Fibroblast of gingiva (primary cell): ENCODE measurements at places on chromosomes 2 and 18.

GRCh38 chr2:24816884-24817283 is 23.7 kb downstream of the CENPO start:
- peak; percentile 41 for DNase-seq

DNA sequence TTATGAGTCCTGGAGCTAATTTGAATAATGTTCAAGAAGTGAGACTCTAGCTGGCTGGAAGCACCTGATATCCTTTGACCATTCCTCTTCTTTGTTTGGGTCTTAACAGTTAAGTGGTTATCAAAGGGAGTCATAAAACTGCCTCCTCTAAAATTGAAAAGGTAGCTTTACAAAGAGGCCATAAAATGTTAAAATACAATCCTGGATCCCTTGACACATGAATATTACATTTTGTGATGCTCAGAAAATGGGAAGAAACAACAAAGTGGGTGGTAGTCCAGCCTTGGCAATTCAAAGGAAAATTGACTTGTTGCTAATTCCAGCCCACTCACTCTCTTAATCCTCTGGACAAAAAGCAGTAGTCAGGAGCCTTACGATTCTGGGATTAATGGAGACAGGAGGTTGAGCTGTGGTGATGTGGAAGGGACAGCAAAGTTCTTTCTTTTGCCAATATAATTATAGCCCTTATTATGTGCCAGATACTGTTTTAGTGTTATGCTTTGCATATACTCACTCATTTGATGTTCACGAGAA is 339.2 kb downstream of the PDE11A start:
- no peak for DNase-seq

GRCh38 chr2:150174971-150175421 is 312.5 kb downstream of the RND3 start:
- peak; percentile 8 for DNase-seq

DNA sequence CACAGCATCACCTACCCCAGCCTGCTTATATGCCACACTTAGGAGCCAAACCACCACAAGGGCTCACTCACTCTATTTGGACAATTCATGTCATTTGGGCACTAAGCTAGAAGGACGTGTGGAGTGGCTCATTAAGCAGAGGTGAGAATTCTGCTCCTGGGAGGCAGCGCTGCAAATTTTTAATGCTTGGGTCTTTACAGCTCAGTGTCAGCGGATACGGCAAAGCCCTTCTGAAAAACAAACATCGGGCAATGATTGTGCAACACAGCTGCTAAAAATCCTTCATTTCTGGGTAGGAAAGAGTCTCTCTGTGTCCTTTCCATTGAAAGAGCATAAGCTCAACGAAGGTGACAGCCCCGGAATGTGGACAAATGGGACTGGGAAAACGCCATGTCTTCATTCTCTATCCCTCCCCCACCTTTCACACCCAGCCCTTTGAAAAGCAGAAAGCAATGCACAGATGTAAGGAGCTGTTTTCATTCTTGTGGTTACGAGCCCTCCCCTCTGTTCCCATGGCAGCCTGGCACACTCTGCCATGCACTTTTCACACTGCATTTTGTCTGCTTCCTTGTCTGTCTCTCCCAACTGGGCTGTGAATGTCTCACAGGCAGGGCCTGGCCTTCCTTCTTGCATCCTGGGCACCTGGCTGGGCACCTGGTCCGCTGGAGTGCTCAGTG is 16.0 kb downstream of the TMEM177 start:
- DNase-seq, result peak; percentile 66

GRCh38 chr2:138433995-138434951 is 67.3 kb upstream of the SPOPL start:
- peak; percentile 12 for DNase-seq

GRCh38 chr2:190320696-190321095 is 1.1 kb upstream of the HIBCH start:
- no peak for DNase-seq

DNA sequence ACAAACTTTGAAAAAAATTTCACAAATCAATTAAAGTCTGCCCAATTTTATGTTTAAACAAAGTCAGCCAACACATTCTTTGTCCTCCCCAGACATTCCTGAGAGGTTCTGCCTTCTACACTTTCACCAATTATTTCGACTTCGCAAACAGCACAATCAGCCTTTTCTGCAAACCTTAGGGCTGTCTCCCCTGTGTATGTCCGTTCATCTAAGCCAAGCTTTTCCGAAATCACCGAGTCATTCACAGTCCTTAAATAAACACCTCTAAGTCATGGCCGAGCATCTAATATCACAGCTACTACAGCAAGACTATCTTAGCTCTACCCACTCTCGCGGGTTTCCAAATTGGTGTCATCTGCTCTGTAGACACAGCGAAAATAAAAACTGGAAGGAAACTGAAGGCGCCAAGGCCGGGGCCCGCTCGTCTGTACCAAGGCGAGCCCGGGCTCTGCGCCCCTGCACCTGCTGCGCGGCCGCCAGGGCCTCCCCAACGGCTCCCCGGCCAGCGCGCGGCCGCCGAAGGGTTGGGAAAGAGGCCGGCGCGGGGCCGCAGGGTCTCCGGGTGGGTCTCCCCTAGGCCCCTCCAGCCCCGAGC is 730 bp downstream of the ODC1 start:
- peak; percentile 13 for DNase-seq

DNA sequence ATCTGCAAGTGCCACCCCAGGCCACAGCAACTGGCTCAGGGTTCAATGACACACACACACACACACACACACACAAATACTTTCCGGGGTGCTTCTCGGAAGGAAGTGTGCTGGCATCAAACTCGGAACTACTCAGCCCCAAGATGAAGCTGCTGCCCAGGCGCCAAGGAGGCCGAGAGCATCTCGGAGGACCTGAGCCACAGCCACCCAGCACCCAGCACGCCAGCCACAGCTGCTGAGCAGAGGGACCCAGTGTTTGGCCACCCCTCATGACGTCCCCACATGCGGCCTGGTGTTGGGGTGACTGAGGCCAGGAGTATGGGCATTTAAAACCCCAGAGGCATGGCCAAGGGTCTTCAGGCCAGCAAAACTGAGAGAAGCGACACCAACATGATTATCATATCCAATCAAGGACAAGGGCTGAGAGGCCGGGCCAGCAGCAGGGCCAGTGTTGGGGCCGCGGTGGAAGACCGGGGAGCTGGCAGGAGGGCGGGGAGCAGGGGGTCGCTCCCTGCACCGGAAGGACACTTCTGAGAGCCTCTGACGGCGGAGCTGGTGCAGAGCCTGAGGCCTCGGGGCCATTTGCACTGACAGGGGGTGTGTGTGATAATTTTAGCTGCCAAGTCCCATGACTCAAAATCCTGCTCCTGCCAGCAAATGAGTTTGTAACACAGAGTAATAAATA is 61.8 kb downstream of the BIN1 start:
- DNase-seq, result no peak

GRCh38 chr18:51630706-51631105 is 433.2 kb upstream of the MEX3C start:
- no peak for DNase-seq

DNA sequence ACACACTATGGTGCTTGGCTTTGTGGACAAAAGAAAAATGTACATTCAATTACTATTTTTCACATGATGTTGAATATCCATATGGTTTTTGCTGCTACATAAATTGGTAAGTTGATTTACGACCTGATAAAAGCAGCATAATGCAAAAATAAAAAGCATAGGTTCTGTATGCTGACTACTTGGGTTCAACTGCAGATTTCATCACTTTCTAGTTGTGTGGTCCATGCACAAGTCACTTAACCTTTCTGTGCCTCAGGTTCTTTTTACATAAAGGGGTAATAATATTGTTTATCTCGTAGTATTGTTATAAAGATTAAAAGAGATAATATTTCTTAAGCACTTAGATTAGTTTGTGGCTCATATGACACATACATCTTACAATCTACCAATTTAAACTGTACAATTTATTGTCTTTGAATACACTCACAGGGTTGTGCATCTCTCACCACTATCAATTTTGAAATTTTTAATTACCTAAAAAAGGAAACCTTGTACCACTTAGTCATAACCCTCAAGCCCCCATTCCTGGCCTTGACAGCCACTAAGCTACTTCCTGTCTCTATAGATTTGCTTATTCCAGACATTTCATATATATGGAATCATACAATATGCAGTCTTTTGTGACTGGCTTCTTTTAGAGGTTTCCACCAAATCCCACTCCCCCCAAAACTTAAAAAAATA is 1443.9 kb downstream of the SUCLG1 start:
- DNase-seq, result no peak

DNA sequence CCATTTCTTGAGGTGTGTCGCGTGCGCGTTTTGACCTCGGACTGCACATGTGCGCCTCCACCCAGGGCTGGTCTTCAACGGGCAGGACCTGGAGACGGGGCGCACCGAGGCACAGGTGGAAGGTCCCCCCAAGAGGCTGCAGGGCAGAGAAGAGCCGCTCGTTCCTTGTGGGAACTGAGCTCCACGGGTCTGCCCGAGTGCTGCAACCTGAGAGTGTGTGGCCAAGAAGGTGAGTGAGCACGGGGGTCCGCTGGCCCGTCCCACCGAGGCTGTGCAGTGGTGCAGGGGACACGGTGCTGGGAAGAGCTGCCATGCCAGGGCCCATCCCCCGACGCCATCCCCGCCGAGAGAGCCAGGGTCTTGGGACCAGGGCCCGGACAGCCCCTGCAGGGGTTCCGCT is 268.3 kb downstream of the GALR1 start:
- DNase-seq, result no peak

DNA sequence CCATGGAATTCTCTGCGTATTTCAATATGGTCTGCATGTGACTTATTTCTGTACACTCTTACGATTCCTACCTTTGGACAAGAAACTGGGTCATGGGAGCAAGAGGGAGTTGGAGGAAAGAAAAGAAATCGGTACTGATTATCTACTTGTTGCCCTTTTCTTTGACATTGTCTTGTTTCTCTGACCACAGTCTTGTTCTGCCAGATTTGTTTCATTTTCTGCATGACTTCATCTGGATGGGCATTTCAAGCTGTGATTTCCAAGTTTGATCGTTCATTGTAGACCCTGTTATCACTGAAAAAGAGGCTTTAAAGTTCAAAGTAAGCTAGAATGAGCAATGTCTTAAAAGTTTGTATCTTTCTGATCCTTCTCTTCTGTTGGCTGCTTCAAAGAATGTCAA is 2186.3 kb upstream of the CELF4 start:
- DNase-seq, result no peak

- peak; percentile 95 for DNase-seq
Observed at GRCh38 chr2:43221763-43222474, 4.5 kb downstream of the ZFP36L2 start.

DNA sequence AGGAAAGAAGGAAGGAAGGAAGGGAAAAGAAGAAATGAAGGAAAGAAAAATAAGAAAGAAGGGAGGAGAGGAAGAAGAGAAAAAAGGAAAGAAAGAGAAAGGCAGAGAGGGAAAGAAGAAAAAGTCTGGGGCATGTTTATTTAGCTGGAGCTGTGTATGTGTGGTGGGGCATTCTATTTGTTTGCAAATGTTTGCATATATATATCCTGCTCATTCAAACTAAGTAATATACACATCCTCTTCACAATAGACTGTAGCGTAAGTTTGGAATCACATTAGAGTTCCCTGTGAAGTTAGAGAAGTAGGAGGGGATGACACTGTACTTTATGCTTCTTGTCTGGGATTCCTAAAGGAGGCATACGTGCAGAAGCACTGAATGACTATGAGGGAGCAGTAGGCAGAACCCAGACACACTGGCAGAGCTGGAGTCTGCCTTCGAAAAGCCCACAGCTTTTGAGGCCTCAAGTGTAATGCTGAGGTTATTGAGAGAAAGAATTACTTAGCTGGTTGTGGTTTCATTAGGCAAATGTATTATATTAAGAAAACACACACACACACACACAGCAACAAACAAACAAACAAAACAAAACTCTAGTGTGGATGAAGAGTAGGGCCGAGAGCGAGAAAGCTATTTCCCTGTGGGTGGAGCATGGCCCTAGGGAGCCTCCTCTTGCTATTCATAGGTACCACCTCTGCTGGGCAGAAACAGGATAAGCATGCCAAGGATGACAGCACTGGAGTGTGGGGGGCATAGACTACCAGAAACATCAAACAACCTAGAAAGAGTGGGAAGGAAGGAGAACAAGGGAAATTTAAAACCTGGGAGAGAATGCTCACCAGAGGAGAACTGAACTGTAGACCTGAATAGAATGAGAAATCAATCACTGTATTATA is 905.1 kb upstream of the NXPH2 start:
- no peak for DNase-seq

- no peak for DNase-seq
Observed at GRCh38 chr2:215479121-215479520, 43.3 kb upstream of the FN1 start.

DNA sequence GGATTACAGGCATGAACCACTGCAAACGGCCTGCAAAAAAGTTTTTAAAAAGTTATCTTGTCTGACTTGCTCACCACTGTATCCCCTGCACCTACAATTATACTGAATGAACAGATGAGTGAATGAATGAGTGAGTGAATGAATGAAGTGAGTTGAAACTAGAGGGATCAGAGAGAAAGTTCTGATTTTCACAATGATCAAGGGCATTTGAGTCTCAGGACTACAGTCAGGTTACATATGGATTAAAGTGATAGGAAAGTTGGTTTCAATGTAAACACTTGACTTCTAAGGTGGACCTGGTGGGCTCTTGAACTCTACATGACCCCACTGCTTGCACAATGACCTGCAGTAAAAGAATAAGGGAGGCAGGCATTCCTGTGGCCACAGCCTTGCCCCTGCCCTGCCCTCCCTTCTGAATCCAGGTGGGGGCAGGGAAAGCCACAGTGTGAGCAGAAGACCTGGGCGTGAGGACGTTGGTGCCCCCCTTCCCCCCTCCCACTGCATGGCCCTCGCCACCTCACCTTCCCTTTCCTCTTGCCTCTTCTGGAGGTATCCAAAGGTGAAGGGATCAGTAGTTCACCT is 10.7 kb downstream of the C2orf80 start:
- no peak for DNase-seq

- no peak for DNase-seq
Observed at GRCh38 chr18:51621864-51622160, 424.3 kb upstream of the MEX3C start.

DNA sequence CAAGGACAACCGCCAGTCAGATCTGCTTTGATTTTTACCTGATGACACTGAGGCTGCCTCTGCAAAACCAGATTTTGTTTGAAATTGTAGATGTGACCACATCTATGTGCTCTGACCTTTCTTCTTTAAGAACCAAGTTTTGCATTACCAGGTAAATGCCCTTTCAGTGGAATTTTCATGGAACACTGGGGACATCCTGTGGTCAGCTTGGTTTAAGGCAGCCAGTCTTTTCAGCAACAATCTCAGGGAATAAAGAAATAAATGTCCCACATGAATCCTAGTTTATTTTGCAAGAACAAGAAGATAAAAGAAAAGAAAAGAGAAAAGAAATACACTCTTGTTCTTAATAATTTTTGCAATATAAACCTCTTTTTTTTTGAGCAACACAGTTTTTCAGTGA is 90.6 kb downstream of the POU3F3 start:
- DNase-seq, result peak; percentile 24

GRCh38 chr2:118239284-118239683 is 151.0 kb downstream of the INSIG2 start:
- no peak for DNase-seq

GRCh38 chr2:222611684-222612083 is 44.2 kb downstream of the FARSB start:
- no peak for DNase-seq
